Substantia nigra (tissue), 51 donors: ENCODE measurements at places on chromosomes 7 and 10.

DNA sequence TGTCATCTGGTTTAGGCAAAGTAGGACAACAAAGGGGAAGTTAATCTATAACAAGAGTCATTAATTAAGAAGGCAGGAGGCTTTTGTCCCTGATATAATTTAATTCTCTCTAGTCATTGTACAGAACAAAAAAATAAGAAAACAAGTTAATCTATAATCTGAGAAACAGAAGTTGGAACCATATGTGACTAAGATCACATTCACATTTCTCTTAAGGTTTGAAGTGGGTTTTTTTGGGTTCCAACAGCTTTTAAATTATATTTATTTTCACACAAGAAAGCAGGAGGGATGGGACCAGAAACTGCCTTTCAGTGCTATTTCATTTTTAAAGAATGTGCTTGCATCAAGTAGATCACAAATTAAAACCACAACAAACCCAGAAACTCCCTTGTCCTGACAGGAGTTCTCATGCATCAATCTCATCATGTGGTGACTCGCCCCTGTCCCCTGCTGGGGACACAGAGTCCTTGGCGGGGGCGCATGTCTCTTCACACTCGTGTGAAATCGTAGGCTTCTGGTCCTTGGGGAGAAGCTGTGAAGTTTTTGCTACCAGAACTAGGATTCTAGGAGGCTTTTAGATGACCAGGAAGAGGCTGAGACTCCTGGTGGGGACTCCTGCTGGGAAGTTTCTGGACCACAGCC, 10.1 kb upstream of the OPN4 start:
- DNase-seq: no peak

GRCh38 chr7:4682621-4683042, 537 bp downstream of the FOXK1 start:
- DNase-seq: no peak

DNA sequence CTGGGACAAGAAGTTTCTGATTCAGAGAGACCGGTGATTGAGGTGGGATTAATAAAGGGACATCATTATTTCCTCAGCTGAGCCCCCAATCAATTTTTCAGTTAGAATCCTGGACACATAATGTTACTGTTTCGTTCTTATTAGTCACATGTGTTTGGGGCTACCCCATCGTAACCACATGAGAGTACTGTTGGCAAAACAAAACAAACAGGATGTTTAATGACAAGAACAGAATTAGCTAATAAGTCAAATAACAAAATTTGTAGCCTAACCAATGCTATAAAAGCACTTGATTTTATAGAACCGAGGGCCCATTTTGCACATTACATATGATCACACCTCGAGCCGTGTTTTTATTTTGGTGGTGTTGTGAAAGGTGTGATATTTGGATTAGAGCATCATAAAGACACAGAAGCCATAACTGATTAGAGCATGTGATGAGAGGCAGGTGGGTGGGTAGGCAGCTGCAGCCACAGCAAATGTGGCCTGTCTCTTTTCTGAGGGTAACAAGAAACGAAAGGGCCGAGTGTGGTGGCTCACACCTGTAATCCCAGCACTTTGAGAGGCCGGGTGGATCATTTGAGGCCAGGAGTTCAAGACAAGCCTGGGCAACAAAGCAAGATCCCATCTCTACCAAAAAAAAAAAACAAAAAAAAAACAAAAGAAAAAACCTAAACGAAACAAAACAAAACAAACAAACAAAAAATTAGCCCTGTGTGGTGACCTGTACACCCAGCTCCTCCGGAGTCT, 1.8 kb upstream of the VWC2 start:
- DNase-seq: no peak

DNA sequence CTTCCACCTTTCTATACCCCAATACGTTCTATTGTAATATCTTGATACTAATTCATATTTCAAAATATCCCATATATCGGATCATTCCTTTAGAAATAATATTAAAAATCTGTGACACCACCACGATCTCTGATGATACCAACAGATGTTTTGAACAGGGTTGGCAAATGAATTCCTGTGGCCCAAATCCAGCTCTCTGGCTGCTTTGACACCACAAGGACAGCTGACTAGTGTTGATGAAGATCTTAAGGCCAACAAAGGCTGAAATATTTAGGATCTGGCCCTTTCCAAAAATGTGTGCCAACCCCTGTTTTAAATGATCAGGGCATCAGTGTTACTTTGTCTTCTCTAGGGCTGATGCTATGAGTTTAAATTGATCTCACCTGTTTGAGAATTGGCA, 380.7 kb upstream of the PFKP start:
- DNase-seq: no peak

DNA sequence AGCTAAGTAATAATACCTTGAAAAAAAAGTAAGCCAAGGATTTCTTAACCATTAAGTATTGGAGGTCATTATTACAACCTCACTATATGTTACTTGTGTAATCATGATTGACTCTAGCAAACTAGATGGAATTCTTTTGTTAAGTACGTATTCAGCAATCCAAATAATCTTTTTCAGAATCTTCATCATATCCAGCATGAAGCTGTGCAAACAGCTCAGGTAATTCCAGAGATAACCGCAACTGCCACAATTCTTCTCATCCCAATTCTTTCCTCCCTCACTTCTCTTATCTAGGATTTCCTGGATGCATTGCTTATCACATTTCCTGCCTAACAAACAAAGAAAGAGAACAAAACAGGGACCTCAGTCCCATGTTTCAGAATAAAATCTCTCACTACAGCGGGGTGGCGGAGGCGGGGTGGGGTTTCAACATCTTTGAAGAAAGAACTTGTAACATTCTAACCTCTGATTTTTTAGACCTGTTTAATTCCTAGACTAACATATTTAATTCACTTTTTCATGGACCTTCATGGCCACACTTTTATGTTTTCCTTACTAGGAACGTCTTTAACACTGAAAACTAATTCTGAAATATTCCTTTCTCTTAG, 156.5 kb downstream of the POM121L12 start:
- DNase-seq: no peak

DNA sequence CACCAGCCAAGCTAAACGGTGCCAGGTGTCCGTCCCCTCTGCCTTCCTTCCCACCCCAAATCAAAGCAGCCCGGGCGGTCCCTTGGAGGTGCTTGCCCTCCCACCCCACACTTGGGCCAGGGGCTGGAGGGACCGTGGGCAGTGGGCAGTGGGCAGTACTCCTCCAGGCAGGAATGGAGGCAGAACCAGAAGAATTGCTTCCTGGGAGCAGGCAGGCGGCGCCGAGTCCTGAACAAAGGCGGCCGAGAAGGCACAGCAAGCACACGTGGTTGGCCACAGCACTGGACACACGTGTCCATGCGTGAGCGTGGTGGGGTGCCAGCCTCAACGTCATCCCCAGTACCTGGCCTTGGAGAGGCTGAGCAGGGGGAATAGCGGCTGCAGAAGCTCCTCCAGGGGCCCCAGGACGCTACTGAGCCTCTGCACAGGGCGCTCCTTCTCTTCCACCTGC, 48.4 kb upstream of the NKX6-2 start:
- DNase-seq: no peak

- no peak for DNase-seq
These were observed 68.8 kb downstream of the OSBPL3 start for GRCh38 chr7:24911213-24911603.

GRCh38 chr7:92987538-92987937, 130.2 kb downstream of the SAMD9 start:
- DNase-seq: no peak

GRCh38 chr7:136528329-136528728, 340.1 kb upstream of the CHRM2 start:
- no peak for DNase-seq

- no peak for DNase-seq
These were observed 105.0 kb downstream of the PHTF2 start for GRCh38 chr7:77903597-77903996.

DNA sequence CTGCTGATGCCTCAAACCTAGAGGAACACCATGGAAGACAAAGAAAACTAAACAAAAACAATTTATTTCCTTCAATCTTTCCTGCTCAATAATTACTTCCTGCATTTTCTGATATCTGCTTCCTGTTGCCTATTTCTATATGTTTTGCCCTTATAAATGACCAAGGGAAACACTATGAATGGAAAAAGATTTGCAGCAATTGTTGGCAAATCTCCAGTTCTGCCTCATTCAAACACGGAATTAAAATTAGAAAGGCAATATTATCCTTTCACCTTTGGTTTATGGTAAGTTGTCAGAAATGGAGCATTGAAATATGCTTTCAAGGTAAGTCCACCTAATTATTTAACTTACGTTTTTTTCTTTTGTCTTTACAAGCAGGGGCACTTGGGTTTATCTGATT, 552.2 kb upstream of the ANKRD30A start:
- DNase-seq: no peak

DNA sequence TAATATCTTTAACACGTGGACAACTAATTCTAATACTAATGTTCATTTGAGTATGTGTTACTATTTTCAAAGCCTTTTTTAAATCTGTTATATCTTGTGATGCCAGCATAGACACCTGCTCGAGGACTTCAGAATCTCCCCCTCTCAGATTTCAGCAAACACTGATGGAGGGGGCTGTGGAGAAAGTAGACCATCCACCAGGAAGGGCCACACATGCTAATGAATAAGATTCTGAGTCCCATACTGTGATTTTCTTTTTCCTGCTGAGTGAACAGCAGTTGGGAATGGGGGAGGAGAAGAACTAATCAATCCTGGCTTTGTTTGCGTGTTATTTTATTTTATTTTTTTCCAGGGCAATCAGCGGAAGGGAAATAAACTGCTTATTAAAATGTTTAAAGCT, 157.9 kb upstream of the CSTF2T start:
- no peak for DNase-seq

GRCh38 chr7:12729112-12729511, 41.7 kb downstream of the ARL4A start:
- no peak for DNase-seq

- no peak for DNase-seq
These were observed 14.1 kb downstream of the SUMF2 start for GRCh38 chr7:56078196-56078595.

GRCh38 chr10:44047361-44047760, 337.5 kb downstream of the CXCL12 start:
- DNase-seq: no peak

DNA sequence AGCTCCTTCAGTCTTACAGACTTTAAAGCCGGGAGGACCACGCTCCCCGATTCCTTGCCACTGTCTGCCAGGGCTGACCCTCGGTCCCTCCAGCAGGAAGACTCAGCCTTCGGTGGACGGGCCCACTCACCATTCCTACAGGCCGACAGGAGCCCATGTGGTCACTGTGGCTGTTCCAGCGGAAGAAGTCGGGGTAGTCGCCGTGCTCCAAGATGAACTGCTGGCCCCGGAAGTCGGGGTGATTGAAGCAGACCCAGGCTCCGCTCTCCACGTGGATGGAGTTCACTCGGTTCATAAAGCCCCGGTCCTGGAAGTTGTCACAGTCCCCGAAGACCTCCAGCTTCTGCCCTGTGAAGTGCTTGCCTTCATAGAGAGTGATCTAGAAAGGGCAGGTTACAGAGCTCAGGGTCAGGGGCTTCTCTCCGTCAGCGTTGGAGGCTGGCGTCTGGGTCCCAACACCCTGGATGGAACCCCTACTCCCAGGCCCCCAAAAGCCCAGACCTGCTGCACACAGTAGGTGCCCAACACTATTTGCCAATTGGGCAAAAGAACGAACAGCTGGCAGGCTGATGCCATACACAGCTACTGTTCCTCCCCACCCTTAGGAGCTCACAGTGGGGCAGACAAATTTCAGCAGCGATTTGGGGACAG, 1.9 kb downstream of the CRYGN start:
- DNase-seq: no peak

DNA sequence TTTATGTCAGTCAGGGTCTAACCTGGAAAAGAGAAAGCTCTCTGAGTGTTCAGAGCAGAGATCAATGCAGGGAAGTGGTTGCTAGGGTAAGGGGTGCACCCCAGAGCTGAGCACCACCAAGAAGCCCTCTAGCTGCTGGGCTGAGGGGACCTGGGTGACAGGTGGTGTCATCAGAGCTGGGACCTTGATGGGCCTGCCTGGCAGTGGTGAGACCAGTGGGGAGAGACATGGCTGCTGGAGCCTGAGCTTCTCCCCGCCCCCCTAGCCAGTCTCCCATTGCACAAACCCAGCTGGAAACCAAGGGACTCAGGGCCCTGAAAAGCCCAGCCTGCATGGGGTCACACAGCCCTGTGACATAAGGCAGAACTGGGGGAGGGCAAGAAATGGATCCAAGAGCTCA, 49.1 kb upstream of the OSBPL3 start:
- DNase-seq: no peak

DNA sequence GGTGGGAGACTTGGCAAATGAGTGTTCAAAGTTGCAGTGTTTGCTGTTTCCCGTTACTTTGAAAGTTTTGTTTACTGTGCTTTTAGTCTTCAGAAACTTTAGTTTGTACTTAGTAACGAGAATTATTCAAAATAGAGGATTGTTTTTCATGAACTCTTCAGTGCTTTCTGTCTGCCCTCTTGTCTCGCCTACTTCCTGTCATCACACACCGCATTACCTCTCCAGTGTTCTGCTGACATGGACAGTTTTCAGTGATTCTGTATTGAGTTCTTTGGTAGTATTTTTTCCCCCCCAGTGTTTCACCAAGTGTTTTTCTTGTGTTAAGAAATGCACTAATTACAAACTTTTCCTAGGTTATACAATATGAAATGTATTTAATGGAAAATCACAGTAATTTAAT, 207.0 kb downstream of the MLLT10 start:
- no peak for DNase-seq

DNA sequence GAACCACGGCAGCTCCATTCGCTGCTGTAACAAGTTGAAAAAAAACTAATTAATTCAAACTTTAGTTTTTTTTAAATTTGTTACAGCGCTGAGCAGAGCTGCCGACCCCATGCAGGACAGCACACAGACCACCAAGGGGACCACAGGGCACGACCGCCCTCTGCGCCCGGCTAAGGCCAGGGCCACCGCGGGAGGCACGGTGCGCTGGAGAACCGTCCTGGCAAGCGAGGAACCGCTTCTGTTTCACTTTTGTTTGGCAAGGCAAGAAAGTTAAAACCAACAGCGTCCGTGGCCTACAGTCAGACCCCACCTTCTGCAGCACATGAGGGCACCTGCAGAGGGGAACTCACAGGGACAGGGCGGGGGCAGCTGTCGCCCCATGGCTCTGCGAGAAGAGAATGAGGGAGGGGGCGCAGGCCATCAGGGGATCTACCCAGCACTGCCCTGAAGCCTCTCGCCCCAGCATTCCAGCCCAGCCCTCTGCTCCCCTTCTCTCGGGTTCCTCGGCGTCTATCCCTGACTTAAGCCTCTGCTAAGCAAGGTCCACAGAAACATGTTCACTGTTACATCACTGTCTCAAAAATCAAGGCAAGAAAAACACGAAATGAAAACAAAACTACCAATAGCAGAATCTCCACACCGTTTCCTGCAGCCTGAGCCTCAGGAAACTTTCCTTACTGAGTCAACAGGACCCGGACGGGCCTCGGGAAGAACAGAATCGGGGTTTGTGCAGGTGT, 204.4 kb downstream of the DIP2C start:
- DNase-seq: no peak
